ENCODE measurements at places on chromosomes 7 and 10.

DNA sequence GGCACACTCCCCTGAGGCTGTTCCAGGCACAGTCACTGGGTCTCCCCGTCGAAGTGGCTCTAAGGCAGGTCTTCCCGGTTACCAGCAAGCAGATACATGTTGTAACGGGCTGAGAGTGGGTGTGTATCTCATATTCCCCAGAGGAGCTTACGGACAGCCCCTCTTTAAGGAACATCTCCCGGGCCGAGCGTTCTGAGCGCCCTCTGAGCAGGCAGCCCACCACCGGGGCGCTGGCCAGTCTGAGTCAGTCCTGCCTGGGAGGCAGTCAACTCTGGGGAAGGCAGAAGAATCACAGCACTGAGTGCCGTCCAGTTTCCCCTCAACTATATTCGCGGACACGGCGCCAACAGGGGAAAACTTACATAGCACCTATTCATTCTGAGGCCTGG lies 117.4 kb downstream of the LHPP start:
- DNase-seq, result no peak

DNA sequence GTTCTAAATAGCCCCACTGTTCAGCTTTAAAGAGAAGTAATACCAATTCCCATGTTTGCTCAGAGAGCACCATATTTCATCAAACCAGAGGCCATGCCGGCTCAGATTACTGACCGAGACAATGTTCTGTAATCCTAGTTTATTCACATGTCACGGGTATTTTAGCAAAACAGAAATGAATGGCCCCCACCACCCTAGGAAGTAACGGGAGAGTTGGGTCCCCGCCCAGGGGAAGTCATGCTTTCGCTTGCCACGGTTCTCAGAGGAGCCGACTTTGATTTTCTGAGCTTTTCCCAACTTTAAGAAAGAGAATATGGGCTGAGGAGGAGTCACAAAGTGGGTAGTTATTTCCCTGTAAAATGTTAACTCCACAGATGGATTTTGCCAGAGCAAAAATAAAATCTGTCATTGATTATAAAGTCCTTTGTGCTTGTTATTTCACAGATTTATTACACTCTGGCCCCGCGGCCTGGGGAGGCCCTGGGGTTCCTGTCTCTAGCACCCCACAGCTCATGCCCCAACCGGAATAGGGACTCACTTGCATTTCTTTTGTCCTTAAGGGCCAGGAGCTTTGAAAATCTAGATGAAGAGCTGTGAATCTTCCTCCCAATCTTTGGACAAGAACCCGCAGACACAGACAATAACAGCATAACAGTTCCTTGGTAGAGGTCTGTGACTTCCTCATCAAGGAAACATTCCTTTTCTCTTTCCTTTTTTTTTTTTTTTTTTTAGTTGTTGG lies 3.7 kb upstream of the GDF10 start:
- DNase-seq, result no peak

DNA sequence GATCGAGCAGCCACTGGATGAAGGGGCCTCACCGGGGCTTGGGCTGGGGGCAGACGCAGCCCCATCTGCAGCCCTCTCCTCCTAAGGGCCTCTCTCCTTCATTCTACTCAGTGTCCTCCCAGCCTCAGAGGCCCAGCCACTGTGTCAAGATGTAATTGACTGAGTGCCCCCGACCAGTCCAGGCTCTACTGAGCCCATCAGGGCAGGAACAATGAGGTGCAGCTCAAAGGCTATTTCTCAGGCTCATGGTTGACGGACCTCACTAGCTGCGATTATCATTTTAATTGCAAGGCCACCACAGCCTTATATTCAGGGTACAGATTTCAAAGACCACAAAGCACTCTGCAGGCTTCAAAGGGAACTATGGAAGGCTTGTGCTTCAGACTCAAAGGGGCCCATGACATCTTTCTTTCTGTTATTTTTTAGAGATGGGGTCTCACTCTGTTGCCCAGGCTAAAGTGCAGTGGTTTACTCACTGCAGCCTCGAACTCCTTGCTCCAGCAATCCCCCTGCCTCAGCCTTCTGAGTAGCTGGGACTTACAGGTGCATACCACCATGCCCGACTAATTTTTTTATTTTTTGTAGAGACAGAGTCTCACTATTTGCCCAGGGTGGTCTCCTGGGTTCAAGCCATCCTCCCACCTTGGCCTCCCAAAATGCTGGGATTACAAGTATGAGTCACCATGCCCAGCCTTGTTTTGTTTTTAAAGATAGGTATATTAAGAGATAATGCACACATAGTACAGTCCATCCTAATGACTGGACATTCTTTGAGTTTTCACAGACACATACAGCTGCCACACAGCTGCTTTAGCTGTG lies 23.7 kb downstream of the SLC29A3 start:
- DNase-seq, result no peak

DNA sequence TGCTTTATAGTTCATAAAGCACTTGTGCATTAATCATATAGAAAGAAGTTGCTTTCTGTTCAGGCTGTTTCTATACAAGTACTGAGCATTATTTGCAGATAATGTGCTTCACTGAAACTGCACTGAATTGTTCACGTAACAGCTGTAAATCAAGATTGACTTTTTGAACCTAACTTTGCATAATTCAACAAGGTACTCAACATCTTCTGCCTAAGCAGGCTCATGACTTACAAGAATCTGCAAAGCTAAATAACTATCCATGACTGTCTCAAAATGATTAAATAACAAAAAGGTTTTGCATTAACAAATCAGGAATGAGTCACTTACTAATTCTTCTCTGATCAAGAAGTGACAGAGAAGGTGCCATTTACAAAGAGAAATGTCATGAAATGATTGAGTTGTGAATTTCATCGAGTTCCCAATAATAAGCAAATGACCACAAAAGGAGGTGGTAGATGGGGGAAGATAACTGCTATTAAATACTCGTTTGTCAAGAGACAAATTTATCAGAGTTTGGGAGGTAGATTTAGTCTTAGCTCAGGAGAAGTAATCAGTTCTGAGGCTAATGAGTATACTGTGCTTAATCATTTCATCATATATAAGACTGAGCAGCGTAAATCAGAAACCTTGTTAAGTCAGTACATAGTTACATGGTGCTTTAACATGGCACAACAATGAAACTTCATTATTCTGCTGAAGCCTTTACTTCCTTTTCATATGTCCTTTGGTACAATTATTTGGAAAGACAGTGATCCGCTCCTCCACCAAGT lies 161.3 kb upstream of the LRRN3 start:
- peak; percentile 8 for DNase-seq

GRCh38 chr7:92682903-92683539 lies 92.8 kb upstream of the FAM133B start:
- DNase-seq, result peak; percentile 57

- no peak for DNase-seq
Measured at GRCh38 chr7:105622106-105622731, 40.9 kb upstream of the EFCAB10 start.

- peak; percentile 52 for DNase-seq
Measured at GRCh38 chr10:27345455-27345920, 104.9 kb upstream of the ACBD5 start.

GRCh38 chr7:130929896-130930659 lies 196.1 kb upstream of the KLF14 start:
- DNase-seq, result no peak

- no peak for DNase-seq
Measured at GRCh38 chr10:61742812-61743211, 80.1 kb downstream of the CABCOCO1 start.

DNA sequence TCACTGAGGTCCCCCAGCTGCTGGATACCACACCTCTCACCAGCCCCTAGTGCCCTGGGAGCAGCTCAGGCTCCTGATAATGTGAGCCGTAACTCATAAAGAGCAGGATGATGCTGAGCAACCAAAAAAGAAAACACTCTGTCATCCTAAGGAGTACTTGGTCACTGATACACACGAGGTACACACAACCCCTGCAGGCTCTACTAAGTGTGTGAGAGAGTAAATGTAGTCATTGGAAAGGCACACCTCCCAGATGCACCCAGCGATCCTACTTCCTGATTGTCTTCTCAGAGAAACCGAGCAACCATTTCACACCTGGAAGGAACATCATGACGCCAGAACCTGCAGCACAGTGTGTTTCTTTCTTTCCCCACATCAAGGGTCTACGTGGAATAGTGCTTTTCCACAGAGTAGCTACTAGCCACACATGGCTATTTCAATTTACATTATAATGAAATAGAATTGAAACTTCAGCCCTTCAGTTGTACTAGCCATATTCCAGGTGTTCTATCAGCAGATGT lies 34.2 kb downstream of the FIGNL1 start:
- DNase-seq, result no peak

DNA sequence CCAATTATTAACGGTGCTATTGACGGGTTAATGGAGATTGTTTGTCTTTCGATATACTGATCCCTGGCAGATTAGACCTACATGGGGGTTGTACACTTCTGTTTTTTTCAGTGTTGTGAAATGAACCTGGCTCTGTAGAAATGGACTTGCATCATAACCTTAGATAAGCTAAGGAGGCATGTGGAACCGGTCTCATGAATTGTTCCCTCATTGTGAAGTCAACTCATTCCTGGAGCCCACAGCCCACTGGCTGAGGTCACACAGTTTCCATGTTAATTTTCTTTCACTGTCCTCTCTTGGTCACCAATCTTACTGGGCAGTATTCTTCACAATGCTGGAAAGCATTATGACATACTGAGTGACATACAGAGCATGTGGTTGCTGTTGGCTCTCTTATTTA lies 202.8 kb downstream of the BMPER start:
- no peak for DNase-seq

DNA sequence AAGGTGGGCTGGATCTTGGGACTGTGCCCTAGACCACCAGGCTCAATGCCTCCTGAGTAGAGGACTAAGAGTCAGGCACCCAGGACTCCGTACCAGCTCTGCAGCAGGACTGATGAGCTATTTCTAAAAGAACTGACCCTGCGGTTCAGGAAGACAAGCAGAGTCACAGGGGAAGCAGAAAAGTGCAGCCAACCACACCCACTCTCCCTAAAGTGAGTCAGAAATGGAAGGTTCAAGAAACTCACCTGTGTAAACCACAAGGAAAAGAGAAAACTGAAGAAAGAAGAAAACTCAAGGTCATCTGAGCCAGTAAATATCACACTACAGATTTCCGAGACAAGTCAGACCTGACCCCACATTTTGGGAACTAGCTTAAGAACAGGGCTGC lies 2.5 kb downstream of the PARP12 start:
- peak; percentile 36 for DNase-seq

- no peak for DNase-seq
Measured at GRCh38 chr7:139051655-139052054, 15.8 kb upstream of the ZC3HAV1L start.

- DNase-seq, result peak; percentile 18
Measured at GRCh38 chr10:50347394-50347802, 96.1 kb upstream of the ASAH2 start.

GRCh38 chr10:71434760-71435394 lies 38.2 kb downstream of the CDH23 start:
- DNase-seq, result no peak

GRCh38 chr7:120919466-120919865 lies 31.1 kb upstream of the ING3 start:
- no peak for DNase-seq

DNA sequence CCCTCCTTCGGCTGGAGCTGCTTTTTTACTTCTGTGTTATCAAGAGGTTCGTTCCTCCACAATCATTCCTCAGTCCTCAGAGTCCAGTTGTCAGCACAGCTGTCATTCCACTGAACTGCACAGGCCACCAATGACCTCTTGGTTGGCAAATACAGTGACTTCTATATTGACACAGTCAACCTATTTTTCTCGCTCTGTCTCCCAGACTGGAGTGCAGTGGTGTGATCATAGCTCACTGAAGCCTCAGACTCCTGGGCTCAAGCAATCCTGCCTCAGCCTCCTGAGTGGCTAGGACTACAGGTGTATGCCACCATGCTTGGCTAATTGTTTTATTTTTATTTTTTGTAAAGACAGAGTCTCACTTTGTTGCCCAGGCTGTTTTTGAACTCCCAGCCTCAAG lies 27.7 kb downstream of the CRCP start:
- DNase-seq, result no peak

GRCh38 chr10:84574102-84574501 lies 245.7 kb downstream of the CCSER2 start:
- DNase-seq, result no peak

GRCh38 chr10:34758447-34758996 lies 56.6 kb downstream of the PARD3 start:
- DNase-seq, result peak; percentile 5

GRCh38 chr10:33244354-33244967 lies 90.0 kb downstream of the NRP1 start:
- DNase-seq, result no peak

- DNase-seq, result no peak
Measured at GRCh38 chr7:25835197-25835596, 316.8 kb upstream of the NFE2L3 start.

GRCh38 chr10:111116211-111116610 lies 39.4 kb downstream of the ADRA2A start:
- DNase-seq, result no peak

- peak; percentile 84 for DNase-seq
Measured at GRCh38 chr7:30348083-30348560, 63.7 kb downstream of the ZNRF2 start.

All from activated CD4-positive, alpha-beta T cell treated with anti-CD3 and anti-CD28 coated beads, Interleukin-2, amount 50 U/mL, for 16 hours (primary cell).